Left ventricle myocardium inferior (tissue), 1 donor: ENCODE measurements at places on chromosomes 12 and 14. TPM values are rescaled to one million over a fixed set of nuclear protein-coding genes. Genes with fewer than 3 reads are reported as not detected.

DNA sequence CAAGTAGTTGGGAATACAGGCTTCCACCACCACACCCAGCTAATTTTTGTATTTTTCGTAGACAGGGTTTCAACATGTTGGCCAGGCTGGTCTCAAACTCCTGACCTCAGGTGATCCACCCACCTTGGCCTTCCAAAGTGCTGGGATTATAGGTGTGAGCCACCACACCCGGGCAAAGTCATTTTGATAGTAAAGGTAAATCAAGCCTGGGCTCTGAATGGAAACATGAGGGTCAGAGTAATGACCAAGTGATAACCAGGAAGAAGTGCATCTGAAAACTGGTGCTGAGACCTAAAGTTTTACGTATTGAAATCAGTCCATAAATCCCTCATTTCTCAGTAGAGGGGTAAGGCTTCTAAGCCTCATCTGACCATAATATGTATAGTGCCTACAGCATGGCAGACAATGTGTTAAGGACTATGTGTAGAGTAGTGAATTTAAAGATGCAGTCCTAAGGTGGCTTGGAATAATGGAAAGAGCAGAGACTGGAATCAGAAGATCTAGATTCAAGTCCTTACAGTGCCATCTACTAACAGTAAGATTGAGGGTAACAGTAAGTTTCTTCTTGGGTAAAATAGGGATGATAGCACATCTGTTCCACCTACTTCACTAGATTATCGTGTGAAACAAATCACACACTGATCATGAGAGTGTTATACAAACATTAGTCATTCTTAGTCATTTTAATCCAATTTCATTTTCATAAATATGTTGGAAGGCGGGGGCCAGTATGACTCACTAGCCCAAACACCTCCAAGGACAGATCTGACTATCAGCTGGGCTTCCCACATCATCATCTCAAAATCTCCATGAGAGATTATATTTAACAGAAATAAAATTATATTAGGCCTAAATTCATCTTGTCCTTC, 11.2 kb downstream of the MAP4K5 start:
- DNase-seq, result no peak

DNA sequence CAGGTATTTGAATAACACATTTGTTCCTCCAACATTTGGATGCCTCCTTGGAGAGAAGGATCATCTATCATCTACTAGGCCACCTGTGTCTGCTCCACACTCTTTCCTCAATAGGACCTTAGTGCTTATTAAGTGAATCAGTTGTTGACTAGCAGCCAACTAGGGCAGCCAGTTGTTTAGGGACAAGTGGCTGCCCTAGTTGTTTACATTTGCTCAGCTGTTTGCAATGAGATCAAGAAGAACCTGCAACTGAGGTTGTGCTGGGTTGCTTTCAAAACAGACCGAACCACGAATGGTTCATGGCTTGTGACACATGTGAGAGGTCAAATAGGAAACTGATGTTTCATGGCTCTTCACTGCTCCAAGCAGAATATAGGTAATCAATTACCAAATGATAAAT, 53.8 kb downstream of the TMCC3 start:
- DNase-seq, result no peak

SRGAP1 gene
- total RNA-seq, result 2.3 TPM

SRRM4 gene
- total RNA-seq, result 0.19 TPM

SLCO1B1 gene
- not detected for total RNA-seq

ANO2 gene
- total RNA-seq, result 13.0 TPM

DNA sequence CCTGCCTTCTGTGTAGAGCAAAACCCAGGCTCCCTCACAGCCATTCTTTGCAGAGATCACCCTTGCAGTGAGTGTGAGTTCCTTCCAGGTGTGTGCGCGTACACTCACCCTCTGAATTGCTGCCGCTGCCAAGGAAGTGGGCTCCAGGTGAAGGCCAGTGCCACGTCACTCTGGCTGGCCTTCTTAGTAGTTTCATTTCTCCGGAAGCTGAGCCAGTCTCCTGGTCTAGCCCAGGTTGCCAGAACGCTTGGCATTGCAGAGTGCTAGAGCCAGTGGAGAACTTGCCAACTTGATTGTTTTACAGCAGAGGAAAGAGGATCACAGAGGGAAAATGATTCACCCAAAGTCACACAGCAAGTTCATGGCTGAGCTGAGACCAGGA, 11.0 kb downstream of the CBLN3 start:
- DNase-seq, result no peak

- no peak for DNase-seq
Measured at GRCh38 chr14:72645706-72646105, 248.2 kb downstream of the DPF3 start.

DNA sequence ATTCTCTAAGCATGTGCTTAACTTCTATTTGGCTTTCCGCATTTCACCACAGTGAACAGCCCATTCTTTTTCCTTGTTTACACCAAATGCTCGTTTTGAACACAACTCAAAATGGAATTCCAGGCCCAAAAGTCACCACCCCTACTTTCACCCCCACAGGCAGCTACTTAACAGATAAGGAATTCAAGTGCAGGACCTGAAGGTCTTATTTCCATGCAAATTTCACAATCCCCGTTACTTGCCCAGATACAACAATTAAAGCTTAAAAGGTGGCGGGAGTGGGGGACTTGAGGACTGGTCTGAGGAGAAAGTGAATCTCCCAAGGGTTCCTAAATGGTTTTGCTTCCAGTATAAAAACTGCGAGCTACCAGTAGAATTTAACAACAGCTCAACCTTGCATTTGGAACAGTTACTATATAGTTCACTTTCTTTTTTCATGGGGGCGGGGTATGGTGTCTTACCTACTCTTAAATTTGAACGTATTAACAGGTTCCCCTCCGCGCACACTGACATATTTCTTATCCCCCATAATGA, 3.7 kb downstream of the USP44 start:
- no peak for DNase-seq

DNA sequence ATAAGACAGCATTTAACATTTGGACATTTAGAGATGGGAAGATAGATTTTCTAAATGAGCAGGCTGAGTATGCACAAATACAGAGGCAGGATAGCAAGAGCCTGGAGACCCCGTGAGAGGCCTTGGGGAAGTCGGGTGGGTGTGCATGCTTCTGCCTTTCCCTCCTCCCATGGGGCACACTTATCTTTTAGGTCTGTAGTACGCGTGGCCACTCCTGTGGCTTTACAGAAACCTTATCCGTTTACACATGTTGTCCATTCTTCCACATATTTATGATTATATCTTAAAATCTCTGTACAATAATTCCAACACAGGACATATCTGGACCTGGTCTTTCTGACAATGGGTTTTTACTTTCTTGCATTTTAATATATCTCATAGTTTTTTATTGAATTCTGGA, 33.6 kb downstream of the GYS2 start:
- no peak for DNase-seq

DNA sequence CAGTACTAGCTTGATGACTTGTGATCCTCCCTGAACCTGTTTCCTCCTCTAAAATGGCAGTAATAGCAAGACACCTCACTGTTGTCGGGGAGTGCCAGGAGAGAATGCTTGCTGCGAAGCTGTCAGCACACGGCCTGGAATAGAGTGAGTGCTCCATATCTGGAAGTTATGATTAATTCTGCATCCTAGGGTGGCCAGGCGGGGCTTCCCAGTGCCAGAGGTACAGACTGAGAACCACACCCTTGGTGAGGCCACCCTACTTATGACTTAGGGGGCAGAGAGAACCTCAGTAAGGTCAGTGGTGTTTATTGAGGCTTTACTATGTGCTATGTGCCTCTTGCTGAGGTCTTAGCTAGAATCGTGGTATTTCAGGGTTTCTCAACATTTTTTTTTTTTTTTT, 20.1 kb downstream of the MORN3 start:
- DNase-seq, result no peak

DNA sequence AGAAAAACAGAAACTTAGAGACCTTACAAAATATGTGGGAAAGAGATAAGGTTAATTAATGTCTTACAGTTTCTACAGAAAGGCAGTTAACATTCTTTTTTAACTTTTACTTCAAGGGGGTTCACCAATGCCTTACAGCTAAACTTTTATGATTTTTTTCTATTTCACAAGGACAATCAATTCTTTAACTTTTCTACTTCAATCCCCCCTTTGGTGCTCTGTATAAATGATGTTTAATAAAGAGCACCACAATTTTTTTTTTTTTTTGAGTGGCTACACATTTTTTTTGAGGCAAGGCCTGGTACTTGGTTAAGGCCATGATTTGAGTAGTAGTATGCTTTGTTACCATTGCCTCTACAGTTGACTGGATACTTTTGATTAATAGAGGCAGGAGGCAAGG, 279.6 kb downstream of the PRKD1 start:
- no peak for DNase-seq

- DNase-seq, result no peak
Measured at GRCh38 chr12:68913682-68914081, 19.3 kb downstream of the CPM start.

DNA sequence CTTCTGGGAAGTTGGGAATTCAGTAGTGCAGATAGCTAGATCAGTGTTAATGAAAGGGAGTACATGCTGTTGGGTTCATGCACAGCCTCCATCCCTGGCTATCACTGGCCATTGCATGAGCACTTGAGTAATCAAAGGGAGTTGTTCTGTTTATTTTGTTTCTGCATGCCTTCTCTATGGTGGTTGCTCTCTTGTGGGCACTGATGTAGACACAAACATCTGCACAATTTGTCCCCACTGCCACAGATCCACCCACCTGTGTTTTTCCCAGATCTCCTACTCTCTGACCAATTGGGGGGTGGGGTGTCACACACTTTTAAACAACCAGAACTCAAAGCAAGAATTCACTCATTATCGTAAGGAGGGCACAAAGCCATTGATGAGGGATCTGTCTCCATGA, 89.7 kb upstream of the DHRS4 start:
- no peak for DNase-seq

DNA sequence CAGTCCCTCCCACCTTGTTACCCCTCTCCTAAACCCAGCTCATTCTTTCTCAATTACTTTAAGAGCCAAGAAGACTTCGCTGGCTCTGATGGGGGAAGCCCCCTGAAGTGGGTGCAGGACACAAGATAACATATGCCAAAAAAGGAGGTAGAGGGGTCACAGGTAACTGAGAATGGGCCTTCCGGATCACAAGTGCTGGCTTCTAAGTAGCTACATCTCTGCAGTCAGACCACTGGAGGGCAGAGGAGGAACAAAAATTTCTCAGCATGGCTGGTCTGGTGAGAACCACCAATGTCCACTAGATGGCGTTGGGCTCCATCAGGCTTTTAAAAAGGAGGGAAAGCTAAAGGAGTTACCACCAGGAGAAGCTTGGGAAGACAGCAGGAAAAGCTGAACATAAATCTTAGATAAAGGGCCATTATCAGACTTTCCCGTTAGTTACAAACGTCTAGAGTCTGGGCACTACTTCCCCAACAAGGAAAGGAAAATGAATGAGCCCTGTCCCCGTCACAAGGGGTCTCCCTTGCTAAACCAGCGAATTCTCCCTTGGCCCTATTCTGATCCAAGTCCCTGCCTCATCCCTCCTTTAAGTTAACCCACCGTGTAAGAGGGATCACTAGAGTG, 11.6 kb upstream of the CDH24 start:
- peak; percentile 60 for DNase-seq

- no peak for DNase-seq
Measured at GRCh38 chr12:98856897-98857540, 211.9 kb downstream of the APAF1 start.

GRCh38 chr14:43778570-43778936, 728.5 kb downstream of the FSCB start:
- no peak for DNase-seq

ENDOU gene
- 0.49 TPM for total RNA-seq

DNA sequence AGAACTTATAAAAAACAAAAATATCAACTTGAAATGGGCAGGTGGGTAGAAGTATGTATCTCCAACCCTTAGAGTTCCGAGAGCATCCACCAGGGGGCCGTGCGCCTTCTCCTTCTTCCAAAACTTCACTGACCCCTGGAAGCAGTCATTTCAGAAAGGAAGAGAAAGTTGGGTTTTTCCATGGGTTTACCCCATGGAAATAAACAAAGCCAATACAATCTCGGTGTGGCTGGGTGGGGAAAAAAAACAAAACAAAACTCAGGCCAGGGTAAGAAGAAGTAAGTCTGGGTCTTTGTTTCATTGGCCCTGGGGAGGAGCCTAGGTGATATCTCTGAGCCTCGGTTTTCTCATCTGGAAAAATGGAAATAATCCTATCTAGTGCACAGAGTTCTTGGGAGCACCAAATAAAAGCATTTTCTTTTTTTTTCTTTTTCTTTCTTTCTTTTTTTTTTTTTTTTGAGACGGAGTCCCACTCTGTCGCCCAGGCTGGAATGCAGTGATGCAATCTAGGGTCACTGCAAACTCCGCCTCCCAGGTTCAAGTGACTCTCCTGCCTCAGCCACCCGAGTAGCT, 33.6 kb upstream of the HNF1A start:
- peak; percentile 25 for DNase-seq

- no peak for DNase-seq
Measured at GRCh38 chr12:49583366-49584094, 15.6 kb upstream of the MCRS1 start.

DNA sequence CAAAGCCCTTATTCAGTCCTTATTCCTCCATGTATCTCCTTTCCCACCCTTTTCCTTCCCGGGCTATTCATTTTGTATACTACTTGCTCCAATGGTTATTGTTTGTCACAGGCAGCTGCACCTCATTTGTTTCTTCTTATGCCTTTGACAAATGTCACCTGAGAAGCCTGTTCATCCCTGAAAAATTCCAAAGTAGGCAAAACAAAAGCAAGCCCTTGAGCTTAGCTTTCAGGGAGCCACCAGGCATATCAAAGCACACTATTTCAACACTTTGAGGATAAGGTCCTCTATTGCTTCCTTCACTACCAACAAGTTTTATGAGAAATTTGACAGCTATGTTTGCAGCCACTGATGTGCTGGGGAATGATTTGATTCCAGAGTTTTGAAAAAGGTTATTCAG, 738.7 kb upstream of the LMO3 start:
- DNase-seq, result no peak

DNA sequence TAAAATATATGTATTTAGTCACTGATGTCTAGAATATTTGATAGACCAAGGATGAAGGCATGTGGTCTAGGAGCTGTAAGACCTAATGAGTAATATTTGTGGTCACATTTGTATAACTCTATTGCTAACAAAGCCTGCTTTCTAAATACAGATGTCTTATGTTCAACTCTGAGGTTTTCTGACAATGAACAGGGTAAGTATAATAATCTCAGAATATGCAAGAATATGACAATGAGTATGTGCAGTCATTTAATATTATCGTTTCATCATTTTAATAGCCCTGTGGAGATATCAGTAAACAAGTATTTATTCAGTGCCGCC, 389.6 kb downstream of the LRIG3 start:
- no peak for DNase-seq

- no peak for DNase-seq
Measured at GRCh38 chr12:111578276-111578970, 20.7 kb downstream of the ATXN2 start.

DNA sequence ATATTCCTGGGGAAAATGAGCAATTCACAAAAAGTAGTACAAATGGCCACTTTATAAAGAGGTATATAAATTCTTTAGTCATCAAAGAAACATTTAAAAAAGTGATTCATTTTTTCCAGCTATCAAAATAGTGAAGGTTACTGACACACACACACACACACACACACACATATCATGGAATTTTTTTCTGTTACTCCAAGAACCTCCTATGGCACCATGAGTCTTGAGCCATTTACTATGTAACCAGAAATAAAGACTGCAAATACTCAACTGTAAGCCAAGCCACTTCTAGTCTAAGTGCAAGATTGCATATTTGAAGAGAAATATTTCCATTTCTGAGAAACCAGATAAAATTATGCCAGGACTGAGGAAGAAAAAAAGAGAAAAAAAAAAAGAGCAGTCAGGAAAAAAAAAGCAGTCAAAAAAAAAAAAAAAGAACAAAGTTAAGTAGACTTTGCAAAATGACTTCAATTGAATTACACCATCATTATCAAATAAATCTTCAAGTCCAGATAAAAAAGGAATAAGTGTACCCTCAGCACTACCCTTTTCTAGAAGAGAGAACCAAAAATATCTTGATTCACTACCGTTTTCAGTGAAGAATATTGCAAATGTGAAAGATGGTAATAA, 275.7 kb downstream of the DAD1 start:
- no peak for DNase-seq
